NCI-H187 treated with DMSO at 0.1 percent for 48 hours (cell line): ENCODE measurements at places on chromosomes 4 and X.

- DNase-seq = no peak
Measured at GRCh38 chrX:3346501-3347259, at the start of gene MXRA5. Gene MXRA5 (minus strand): TSS chrX:3346652. CDS start chrX:3343833, 2,819 bp downstream.

DNA sequence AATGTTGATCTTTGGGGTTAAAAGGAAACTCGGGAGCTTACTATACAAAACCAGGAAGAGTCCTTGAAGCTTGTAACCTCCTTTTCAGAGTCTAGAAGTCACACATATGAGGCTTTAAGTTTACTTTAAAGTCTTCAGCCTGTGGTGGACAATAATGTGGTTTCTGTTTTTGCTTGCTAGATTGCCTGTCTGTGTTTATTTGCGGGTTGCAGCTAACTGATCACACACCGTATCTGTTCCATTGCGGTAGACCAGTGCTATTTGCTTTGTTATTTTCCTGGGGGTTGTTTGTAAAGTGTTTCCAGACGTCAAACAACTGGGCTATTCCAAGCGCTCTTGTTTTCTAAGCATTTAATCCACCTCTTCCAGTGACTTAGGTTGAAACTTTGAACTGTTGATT lies 143.0 kb upstream of the GYPA start:
- DNase-seq = no peak

- no peak for DNase-seq
Measured at GRCh38 chr4:147034372-147034771, 88.7 kb upstream of the TTC29 start.

GRCh38 chr4:79757600-79757999 lies 315.4 kb downstream of the ANTXR2 start:
- DNase-seq = no peak

DNA sequence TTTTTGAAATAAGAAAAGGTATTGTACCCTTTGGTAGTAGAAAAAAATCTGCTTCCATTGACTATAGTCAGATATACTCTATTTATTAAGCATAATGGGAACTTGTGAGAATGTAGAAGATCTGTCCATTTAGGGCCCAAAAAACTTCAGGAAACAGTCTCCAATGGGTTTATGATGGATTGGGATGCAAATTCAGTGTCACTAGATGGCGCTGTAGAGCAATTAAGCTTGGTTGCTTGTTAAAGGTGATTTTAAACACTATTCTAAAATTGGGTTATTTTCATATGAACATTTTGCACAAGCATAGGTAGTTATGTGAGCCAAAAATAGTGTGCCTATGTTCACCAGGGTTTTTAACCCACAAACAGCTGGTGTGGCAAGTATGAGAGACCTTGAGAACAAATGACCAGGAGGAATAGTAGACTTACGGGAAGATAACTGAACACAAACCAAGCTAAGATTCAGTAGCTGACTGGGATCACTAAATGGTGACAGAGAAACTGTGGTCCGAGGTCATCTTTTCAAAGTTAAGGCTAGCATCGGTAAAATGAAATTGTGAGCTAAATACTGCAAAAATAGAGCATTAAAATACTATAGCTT lies 80.3 kb upstream of the LSM6 start:
- no peak for DNase-seq

DNA sequence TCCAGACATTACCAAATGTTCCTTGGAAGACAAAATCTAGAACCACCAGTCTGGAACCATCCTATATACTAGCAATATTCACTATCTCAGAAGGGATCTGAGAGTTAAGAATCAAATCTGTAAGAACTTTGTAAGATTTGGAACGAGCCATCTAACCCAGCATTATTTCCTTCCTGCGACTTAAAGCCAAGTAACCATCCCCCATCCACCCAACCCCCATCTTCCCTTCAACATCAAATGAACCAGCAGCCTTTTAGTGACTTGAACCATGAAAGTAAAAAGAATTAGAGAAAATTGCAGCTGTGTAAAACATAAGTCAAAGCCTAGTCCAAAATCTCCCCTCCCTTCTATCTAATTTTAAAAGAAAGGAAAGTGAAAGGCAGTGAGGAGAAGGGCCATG lies 15.6 kb downstream of the RBM47 start:
- no peak for DNase-seq

GRCh38 chrX:25665431-25665830 lies 472.7 kb upstream of the MAGEB18 start:
- DNase-seq = no peak

- no peak for DNase-seq
Measured at GRCh38 chr4:20095805-20096541, 155.7 kb upstream of the SLIT2 start.
